ENCODE measurements at places on chromosomes 6 and 20.

GRCh38 chr6:10694302-10695085 lies at the start of the genes C6orf52 and PAK1IP1:
Gene C6orf52, minus strand, starts transcription at chr6:10694616. Its CDS starts 7,066 bp downstream, at chr6:10687550.
Gene PAK1IP1, plus strand, starts transcription at chr6:10694972. Its CDS starts 14 bp downstream, at chr6:10694986.
- DNase-seq = peak; percentile 90

DNA sequence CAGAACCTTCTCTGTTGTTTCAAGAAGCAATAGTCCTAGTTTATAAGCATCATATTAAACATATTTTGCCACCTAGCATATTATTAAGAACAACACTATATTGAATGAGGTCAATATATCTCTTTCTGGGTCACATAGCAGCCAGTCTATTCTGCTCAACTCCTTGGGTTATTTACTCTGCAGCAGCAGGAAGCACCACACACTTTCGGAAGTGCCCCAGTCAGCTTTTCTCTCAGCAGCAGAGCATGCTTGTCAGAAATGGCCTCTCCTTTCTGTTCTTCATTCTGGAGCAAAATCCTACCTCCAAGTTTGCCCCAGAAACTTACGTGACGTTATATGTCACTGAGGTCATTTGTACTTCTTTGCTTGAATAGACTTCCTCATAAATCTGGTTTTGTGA lies 22.7 kb downstream of the CFAP206 start:
- no peak for DNase-seq

- DNase-seq = no peak
These were observed 8.1 kb upstream of the DLGAP4 start for GRCh38 chr20:36298061-36298460.

DNA sequence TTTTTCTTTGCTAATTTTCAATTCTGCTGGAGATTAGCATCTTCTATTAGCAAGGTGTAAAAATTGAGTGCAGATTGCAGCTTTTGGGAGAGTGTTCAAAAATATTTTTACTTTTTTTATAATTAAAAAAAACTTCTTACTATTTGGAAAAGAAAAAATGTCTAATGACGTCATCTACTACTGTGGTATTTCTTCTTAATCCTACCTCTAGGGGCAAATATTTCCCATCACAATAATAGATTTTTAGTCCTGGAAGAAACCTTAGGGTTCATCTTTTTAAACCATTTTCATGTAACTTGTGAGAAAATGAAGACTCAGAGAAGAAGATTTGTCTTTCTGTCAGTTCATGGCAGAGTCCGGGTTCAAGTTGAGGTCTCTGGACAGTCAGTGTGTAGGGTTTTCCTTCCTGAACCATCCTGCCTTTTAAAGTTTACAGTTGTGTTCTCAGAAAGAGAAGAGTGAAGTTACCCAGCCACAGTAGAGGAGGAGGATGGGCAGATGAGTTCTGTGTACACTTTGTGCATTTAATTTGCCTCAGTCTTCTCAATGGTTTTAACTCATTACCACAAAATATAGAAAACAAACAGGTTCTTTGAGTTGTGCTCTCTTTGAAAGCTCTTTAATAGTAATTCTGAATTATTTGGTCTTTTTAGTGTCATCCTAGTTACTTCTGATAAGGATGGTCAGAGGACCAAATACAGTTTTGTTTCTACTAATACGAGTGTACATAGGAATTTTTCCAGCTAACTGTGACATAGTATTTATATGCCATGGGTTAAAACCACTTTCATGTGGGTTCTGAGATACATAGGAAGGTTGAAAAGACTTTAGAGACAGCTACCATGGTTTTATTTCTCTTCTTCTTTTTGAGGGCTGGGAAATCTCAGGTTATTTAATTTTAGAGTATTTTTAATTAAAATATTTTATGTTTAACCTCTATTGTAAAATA lies 184.7 kb downstream of the CDKAL1 start:
- no peak for DNase-seq

GRCh38 chr6:31131595-31131994 lies 7.3 kb downstream of the PSORS1C2 start:
- no peak for DNase-seq

GRCh38 chr6:2877960-2878359 lies 25.1 kb downstream of the SERPINB9 start:
- no peak for DNase-seq

DNA sequence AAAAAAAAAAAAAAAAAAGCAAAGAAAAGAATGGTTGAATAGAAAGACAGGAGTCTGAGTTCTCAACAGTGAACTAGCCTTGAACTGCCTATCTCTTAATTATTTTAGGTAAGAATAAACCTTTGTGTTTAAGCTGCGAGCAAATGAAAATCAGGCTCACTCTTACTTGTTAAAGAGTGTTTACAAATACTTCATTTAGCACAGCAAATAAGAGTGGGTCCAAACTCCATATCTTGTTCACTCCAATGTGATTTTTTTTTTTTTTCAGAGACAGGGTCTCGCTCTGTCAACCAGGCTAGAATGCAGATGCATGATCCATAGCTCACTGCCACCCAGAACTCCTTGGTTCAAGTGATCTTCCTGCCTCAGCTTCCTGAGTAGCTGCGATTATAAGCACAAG lies 11.9 kb downstream of the MCM9 start:
- no peak for DNase-seq

GRCh38 chr6:35291491-35291890 lies 6.1 kb upstream of the DEF6 start:
- DNase-seq = no peak

GRCh38 chr6:124551711-124552233 lies 410.5 kb upstream of the RNF217 start:
- no peak for DNase-seq

DNA sequence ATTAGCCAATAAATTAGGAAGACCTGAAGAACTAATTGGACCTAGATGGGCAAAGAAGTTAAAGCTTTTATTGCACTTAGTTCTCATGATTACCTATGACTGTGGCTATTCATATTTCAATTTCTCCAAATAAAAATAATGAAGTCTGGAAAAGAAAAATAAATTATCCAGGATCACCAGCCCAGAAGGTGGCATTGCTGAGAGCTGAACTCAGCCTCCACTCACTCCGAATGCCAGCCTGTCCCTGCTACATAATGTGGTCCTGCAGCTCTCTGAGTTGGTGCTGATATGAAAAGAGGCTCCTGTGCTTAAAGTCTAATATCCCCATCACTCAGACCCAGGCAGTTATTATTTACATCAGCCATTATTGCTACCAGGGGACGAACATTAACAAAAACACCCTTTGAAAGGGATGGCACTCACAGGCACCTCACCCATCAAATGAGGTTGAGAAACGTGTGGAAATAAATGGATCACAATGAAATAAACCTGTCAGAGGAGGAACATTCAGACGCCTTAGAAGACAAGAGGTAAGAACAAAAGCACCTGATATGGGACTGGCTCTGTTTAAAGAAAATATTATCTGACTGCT lies 649.7 kb upstream of the CHD6 start:
- DNase-seq = no peak

DNA sequence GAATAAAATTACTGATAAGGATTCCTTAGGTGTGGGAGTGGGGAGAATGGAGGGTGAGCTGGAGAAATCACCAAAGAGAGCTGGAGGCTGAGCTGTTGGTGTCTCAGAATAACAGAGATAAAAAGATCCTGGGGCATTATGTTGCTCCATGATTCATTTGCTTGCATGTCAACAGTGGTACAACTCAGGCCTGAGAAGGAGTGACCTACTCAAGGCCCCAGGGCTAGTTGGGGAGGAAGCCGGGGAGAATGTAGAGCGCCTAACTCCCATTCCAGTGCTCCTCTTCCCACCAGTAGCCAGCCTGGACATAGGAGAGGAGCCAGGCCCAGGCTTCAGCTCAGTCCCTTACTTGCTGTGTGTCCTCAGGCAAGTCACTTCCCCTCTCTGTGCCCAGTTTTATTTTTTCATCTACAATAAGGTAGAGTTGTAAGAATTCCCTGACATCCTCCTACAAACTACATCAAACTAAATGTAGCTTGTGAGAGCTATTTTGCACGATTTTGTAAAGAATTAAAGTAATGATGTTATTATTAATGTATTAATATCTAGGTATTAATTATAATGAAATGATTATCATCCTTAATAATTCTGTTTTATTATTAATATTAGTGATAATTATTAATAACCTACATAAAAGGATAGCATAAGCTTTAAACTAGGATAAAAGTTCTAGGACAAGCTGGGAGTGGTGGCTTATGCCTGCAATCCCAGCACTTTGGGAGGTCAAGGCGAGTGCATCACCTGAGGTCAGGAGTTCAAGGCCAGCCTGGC lies 250.9 kb upstream of the SULF2 start:
- DNase-seq = no peak

DNA sequence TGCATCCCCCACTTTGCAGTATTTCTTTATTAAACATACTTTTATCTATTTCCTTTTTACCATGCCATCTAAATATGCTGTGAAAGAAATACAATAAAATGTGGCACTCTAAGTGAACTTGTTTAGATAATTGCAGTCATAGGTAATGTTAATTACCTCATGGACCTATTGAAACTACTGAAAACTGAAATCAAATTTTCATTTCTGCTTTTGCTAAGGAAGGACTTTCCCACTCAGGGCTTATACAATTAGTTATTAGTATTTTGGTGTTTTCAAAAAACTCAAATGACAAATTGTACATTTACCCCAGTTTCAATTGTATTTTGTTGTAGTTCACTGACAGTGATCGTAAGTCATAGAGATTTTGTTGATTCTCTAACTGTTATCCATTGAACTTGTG lies 88.4 kb downstream of the ID4 start:
- DNase-seq = no peak

DNA sequence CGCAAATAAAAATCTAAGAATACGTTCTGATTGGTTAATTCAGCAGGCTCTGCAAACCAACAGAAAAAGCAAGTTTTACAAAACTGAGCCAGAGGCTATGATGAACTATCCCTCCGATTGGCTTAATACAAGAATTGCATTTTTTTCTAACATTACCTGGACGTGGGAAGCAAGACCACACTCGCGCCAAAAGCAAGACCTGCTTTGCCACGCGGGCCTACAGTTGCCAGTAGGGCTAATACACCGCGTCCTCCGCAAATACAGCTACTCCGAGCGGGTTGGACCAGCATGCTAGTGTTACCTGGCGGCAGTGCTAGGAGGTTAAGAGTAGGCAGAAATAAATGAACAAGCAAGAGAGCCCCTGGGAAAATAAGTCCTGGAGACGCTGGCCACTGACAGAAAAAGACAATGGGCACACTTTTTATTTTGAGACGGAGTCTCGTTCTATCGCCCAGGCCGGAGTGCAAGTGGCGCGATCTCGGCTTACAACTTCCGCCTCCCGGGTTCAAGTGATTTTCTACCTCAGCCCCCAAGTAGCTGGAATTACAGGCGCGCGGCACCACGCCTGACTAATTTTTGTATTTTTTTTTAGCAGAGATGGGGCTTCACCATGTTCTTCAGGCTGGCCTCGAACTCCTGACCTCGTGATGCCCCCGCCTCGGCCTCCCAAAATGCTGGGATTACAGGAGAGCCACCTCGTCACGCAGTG lies 131.9 kb upstream of the BTN3A2 start:
- DNase-seq = no peak

DNA sequence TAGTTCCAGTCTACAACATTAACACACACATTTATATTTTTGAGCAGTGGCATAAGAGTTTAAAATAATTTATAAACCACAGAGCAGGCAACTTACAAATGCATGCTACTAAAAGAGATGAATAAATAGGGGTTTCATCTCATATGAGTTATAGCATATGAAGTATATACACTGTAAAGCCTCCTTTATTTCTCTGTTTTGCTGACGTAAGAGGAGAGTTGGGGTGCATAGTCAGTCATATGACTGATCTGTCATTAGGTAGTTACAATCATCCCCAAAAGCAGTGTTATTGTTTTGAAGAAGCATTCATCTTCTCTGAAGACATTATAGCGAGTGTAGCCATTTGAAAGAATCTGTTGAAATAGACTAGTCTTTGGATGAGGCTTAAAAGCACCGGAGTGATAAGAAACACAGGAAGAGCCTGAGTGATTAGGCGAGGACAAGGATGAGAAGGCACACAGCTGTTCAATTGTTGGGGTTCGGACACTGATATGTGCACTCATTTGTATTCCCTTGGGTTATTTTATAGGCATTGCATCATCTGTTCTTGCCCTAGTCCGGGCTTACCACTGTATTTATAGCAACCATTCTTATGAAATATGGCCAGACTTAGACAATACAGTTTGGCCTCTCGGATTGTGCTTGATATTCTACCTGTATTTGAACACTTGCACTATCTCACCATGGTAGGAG lies 325.7 kb downstream of the SAMD5 start:
- no peak for DNase-seq

DNA sequence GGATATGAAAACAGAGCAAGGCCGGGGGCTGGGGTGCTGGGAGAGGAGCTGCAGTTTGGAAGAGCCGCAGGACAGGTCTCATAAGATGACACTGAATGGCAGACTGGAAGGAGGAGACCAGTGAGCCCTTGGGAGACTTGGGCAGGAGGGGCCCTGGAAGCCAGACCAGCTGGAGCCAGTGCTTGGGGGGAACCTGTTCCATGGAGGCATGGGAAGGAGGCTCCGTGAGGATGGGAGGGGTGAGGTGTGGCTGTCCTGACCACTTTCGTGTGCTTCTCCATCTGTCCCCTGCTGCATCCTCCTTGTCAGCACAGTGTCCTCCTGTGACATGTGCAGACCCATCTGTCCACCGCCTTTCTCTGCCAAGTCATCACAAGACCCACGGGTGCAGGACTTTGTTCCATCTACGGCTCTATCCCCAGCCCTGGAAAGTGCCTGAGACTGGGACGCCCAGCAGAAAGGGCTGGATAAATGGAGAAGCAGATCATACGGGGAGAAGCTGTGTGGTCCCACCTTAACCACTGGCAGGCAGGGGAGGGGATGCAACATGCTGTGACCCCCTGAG lies 84.8 kb upstream of the MPC1 start:
- no peak for DNase-seq

- DNase-seq = no peak
These were observed 77.0 kb downstream of the MRPL14 start for GRCh38 chr6:44049989-44050871.

DNA sequence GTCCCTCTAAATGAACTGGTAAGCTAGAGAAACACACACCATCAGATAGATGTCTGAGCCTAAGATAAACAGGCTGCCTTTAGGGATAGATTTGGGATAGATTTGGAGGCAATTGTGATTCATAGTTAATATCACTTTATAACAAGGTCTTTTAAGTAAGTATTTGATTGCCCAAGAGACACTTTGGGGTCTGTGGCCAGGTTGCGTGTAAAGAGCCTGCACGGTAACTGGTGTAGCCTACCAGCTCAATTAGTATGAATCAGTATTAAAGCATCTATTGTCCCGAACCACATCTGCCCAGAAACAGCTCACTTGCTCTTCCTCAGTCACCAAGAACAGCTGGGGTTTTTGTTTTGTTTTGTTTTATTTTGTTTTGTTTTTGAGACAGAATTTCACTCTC lies 193.3 kb downstream of the SASH1 start:
- DNase-seq = no peak

DNA sequence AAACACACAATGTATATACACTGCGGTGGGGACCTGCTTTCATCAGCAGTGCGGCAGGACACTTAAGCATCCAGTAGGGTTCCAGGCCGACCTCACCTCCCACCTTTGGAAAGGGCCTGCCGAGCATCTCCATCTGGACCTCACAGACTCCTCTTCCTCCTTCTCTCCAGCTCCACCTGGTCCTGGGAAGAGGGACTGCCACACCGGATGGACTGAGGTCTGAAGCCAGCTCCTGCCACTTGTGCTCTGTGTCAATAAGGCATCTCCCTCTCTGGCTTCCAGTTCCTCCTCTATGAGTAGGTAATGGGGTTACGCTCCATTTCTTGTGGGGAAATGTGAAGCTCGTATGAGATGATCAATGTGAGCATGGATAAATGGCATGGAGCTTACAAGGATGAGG lies 19.1 kb upstream of the NNAT start:
- no peak for DNase-seq
